ENCODE measurements at places on chromosomes 7 and 10. TPM values are rescaled to one million over a fixed set of nuclear protein-coding genes. Genes with fewer than 3 reads are reported as not detected.

DNA sequence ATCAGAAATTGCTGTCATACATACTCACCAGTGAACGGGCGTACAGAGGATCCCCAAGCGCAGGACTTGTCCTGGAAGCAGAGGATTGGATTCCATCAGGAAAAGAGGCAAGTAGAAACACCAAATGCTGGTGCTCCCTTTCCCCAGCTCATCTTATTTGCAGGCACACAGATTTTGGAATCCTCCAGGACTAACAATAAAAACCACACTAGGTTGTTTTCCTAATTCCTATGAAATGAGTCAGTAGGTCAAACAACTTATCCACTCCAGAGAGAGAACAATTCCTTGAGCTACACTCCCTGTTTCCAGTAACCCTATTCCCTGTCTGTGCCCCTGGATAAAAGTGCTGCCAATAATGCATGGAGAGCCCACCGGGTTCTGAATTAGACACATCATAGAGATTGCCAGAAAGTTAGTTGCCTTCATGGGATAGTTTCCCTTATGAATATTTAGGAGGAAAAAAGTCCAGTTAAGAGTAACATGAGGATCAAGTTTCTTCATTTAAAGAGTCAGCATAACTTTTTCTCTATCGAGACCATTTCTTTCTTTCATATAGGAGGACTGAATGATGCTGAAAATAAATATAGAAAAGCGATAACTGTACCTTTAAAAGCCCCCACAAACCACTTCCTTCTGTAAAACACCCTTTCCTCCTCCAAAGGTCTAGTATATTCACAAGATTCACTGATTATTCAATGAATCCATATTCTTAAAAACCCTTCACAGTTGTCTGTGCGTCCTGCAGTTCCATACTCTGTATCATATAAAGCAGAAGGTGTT is 178.3 kb upstream of the KLF14 start:
- no peak for DNase-seq

DNA sequence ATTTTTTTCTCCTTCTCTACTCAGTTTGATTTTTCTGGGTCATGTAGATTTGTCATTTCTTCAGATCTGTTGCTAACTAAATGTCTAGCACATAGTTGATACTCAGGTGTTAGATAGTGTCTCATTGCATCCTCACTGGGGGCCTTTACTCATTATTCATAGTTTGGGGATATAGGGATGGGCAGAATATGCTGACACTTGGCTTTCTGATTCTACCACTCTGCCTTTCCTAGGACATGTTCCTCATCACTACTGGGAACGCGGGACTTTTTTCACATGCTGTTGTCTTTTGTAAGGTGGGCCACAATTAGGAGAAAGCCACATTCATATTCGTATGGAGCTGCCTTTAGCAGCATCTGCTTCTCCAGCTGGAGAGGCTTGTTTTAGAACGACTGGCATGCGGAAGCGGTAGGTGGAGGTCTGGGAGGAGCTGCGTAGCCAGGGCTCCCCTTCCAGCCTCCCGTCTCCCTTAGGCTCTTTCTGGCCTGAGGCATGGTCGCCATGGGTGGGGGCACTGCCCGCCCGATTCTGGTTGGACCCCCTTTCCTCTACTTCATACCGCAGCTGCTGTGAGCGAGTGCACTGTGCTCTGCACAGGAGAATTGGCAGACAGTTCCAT is 78.8 kb downstream of the SND1 start:
- no peak for DNase-seq

DNA sequence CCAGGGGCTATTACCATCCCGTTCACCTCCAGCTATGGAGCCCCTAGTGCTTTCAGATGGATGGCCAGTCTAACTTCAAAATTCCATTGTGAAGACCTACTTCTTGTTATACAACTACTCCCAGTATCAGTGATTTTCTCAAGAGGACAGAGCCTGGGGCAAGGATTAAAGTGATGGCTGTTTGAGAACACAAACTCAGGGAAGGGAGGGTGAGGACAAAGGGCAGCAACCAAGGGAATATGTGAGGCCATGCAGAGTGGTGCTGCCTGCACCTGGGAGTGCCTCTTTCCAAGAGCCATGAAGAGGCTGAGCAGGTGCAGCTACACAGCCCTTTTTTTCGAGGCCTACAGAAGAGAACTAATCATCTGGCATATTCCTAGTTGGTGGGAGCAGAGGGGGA is 303.5 kb upstream of the BMPER start:
- DNase-seq, result no peak

DNA sequence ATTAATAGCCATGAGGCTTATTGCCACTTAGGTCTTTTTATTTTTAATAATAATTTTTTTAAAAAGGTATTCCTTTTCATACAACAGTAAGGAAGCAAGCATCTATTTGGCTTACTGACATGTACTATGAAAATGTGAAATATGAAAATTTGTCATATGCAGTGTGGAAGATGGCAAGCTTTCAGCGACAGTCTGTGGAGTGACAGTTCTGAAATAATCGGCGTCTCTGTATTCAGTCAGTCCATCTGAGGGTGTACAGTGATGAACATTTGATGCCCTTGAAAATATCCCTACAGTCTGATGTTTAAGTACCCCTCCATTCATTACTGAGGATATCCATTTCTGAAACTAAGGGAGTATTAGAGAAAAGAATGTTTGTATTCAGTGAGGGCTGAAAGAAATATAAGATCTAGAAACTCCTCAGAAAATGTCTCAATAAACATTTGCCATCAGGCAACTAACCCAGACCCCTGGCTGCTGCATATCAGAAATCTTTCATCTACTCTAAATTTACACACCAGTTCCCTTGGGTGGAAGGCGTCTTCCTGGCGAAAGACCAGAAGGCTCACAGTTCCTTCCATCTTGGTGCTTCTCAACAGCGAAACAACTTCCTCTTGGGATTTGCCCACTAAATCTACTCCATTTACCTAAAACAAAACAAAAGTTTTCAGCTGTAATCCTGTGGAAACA is 440.6 kb downstream of the PARD3 start:
- DNase-seq, result no peak

DNA sequence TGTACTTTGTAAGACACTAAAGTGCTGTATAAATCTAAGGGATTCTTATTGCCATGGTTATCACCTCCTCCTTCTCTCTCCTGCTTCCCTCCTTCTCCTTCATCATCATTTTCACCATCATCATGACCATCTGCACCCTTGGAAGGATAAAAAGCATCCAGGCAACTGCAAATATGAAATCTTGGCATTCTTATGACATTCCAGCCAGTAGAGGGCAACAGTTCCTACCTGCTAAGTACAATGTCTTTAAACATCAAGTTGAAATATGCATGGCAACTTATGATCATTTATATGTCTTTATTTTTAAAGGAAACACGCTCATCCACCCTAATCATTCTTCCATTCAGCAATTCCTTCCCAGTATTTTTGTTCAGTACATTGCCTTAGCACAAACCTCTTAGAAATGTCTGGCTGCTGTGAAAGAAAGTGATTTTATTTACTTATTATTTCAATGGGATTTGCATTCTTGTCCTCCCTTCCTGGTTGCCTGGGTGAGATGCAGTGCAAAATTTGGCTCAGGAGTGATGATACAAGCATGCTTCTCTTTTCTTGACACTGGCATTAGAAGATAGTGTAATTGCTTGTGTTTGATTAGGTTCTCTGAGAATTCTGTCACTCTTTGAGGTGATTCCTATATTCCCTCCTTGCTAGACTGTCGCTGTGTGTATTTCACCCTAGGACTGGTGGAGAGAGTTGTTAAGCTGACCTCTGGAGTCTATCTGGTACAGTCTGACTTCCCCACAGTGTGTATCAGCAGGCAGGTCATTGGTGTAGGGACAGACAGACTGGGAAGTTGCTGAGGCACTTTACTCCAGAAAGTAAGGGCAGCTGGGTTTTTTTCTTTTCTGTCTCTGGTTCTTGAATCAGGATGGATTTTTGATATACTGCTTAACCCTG is 188.5 kb upstream of the BMPER start:
- no peak for DNase-seq

The CDK14 gene
- 1.6 TPM for total RNA-seq

The NKX6-2 gene
- not detected for total RNA-seq

The NYAP1 gene
- total RNA-seq, result 0.34 TPM

The HECW1 gene
- not detected for total RNA-seq
